RWPE1 (cell line): ENCODE measurements at places on chromosomes 4 and X.
A peak's percentile ranks its signal among the peaks of the same experiment; 100 is the strongest.

- DNase-seq, result no peak
Measured at GRCh38 chrX:47710252-47710651, 51.3 kb upstream of the UXT start.

- DNase-seq, result no peak
Measured at GRCh38 chrX:153686711-153687110, 1.0 kb upstream of the SLC6A8 start.

GRCh38 chr4:110610620-110610939 lies 12.3 kb downstream of the PITX2 start:
- DNase-seq, result no peak

DNA sequence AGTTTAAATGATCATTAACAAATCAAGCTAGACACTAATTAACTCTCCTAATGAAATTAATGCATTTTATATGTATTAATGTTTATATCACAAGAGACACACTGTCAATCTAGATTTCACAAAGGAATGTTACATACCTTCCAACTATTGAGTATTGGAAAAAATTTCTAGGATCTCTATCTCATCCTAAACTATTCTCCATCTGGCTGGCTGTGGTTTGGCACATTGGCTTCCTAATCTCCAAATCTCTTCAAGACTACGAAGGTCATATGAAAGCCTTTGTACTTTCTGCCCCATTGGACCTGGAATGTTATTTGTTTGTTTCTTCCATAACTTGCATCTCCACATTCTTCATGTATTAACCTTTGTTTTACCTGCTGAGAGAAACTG lies 1160.0 kb downstream of the ADGRL3 start:
- DNase-seq, result no peak

- DNase-seq, result no peak
Measured at GRCh38 chrX:47746446-47746845, 87.5 kb upstream of the UXT start.

DNA sequence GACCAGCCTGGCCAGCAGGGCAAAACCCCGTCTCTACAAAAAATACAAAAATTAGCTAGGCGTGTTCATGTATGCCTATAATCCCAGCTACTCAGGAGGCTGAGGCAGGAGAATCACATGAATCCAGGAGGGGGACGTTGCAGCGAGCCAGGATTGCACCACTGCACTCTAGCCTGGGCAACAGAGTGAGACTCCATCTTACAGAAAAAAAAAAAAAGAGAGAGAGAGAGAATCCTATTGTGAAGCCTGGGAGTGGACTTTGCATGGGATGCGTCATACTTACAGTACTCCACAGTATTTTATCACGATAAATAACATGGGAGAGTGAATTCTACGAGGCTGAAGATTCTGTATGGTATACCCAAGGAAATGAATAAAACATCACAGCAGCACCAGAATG lies 139.6 kb downstream of the AASDH start:
- DNase-seq, result no peak

- no peak for DNase-seq
Measured at GRCh38 chr4:46124773-46125413, 1.0 kb upstream of the GABRG1 start.

DNA sequence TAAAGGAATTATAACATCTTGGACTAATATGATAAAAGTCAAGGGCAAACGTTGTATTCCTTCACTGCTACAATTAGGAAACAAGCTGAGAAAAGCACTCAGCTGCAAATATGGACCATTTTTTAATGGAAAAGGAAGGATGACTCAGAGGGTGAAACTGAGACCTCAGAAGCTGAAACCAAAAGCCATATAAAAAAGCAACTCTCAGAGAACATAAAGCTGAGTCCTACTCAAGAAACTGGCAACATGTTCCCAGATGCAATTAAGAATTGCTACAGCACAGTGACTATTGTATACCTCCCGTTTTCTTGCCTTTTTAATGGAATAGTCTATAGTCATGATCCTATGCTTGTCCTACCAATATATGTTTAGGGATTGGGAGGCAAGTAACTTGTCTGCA lies 1106.4 kb upstream of the INTU start:
- DNase-seq, result no peak

DNA sequence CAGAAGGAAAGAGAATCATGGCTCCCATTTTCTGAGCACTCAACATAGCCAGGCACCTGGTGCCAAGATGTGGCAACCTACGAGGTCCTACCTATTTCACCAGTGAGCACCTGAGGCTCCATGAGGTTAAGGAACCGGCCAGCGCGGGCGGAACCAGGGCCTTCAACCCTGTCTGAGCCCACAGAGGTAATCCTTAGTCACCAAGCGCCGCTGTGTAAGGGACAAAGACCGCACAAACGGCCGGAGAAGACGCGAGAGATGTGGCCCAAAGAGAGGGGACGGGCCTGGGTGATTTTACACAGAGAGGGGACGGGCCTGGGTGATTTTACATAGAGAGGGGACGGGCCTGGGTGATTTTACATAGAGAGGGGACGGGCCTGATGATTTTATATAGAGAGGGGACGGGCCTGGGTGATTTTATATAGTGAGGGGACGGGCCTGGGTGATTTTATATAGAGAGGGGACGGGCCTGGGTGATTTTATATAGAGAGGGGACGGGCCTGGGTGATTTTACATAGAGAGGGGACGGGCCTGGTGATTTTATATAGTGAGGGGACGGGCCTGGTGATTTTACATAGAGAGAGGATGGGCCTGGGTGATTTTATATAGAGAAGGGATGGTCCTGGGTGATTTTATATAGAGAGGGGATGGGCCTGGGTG lies 114.2 kb downstream of the SMIM20 start:
- no peak for DNase-seq

DNA sequence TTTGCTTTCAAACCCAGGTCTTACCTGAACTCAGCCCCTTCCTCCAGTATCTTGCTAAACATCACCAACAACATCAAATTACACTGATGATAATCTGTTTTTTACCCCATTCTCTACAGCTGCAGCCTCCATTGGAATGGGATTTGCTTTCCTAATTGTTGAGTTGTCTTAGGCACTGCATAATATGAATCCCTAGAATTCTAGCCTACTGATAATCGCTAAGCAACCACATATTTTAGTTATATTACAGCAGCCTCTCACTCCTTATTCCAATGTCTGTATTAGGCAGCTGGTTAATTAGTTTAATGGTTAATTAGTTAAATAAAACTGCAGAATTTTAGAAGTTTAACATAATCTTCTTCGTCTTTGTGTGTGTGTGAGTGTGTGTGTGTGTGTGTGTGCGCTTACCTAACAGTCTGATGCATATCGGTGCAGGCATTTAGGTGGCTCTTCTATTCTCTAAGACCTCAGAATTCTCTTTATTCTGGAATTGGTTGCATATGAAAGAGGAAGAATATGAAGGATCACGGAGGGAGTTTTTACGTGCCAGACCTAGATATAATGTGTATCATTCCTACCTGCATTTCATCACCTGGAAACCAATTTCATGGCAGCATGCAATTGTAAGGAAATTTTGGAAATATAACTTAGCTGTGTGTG lies 5.3 kb upstream of the COMMD8 start:
- no peak for DNase-seq

GRCh38 chrX:48003758-48004457 lies at the start of gene ZNF182:
Gene ZNF182 (minus strand): TSS chrX:48003989. CDS start chrX:48002609, 1,380 bp downstream.
- DNase-seq, result peak; percentile 87

GRCh38 chr4:1685235-1686150 lies 1.4 kb upstream of the FAM53A start:
- DNase-seq, result no peak

GRCh38 chr4:126851391-126851790 lies 781.4 kb upstream of the INTU start:
- no peak for DNase-seq

DNA sequence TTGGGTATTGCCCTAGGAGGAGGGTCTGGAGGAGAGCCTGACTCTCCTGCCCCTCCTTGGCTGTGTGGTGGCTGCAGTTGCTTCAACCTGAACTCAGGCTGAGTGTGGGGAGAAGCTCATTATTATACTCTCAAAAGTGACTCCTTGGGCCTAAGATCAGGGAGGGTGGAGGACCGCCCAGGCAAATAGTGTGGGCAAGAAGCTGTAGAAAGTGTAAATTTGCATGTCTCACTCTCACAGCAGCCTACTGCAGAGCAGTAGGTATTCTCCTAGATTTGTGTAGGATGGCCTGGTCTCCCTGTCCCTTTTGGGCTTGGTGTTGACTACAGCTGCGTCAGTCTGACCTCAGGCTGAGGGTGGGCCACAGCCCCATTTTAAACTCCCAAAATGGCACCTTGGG lies 156.1 kb downstream of the ZNF330 start:
- DNase-seq, result no peak

DNA sequence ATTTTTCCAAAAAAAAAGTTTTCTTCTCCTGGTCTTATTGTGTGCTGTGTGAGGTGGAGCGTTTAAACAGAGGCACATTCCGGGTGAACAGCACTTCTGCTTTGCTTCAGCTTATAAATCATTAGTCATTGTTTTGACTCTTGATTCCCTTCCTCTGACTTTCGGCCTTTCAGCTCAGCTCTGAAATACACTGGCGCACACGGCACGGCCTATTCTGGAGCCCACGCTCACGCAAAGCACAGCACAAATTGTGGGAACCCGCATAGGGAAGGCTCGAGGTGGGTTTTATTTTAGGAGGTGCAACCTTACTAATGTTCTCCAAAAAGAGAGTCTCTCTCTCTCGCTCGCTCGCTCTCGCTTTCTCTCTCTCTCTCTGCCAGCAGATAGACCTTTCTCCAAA lies 4.0 kb downstream of the POU3F4 start:
- DNase-seq, result no peak

GRCh38 chr4:7347981-7348380 lies 86.7 kb downstream of the PSAPL1 start:
- DNase-seq, result peak; percentile 36

- peak; percentile 21 for DNase-seq
Measured at GRCh38 chr4:94877973-94878372, 120.2 kb downstream of the BMPR1B start.

GRCh38 chr4:43112139-43112538 lies 219.6 kb downstream of the GRXCR1 start:
- no peak for DNase-seq

DNA sequence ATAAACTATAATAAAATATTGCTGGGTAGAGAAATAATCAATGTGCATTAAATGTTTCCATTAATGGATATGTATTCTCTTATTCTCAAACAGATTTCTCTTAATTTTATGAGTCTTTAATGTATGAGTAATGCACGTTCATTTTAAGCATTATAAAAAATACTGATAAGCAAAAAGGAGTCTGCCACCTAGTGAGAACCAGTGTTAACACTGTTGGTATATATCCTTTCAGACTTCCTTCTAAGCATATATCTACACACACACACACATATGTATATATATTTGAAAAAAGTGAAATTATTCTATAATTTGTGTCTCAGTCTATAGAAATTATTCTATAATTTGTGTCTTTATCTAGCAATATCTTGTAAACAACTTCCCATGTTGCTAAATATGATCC lies 49.9 kb upstream of the MTMR1 start:
- DNase-seq, result peak; percentile 0

- DNase-seq, result no peak
Measured at GRCh38 chr4:55977811-55978210, 29.1 kb downstream of the CEP135 start.

DNA sequence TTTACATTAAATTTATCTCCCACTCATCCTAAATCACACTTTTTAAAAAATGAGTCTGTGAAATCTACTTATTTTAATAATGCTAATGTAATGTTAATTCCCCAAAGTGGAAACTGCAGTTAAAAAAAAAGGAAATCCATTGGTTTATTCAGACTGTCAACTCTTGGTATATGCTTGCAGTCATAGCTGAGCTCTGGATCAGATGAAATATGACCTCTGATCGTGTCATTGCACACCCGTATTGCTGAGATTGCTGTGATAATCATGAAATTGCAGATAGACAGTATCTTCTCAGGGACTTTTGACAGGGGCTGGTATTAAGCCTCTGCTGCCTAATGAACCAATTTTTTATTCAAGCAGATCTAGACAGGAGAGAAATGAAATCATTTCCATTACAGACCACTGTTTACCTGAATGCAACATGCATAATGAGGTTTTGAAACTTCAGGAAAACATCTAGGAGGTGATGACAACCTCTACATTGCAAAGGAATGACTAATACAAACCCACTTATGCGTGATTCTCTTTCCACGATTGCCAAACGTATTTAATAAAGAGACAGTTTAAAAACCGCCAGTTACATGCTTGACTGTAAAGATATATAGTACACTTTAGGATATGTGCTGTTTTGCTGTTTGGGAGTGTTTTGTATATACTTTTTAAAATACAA lies 138.3 kb upstream of the PUDP start:
- no peak for DNase-seq

- no peak for DNase-seq
Measured at GRCh38 chrX:155188786-155189185, 27.5 kb upstream of the VBP1 start.

DNA sequence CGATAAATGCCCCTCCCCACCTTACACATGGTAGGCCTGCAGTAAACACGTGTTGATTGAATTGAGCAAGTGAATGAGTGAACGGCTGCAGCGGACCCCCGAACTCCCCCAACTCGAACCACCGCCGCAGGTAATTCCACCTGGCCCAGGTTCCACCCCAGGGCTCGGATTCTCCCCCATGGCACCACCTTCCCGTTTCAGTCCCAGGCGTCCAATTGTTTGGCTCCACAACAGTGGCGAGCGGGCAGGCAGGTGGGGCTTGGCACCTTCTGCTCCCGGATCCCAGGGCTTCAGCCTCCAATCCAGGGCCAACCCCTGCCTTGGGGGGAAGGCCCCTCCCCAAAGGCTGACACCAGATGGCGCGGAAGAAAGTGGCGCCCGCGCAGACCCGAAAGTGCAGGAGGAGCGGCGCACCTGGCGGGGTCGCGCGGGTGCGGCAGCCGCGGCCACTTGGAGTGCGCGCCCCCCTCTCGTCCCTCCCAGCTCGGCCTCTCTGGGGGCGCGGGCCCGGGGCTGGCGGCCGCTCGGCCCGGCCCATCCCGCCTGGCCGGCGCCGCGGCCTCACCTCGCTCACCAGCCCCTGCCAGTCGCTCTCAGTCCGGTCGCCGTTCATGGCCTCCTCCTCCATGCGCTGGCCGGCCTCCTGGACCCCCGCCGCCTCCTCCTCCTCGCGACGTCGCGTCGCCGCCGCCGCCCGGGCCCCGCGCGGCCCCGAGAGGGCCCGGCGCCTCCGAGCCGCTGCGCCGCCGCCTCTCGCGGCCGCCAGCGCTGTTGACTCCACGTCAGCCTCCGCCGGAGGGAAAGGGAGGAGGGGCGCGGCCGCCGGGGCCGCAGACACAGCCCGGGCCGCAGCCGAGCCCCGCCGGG lies at the start of gene CCDC149:
TSS of gene CCDC149 (minus strand) at position 791 of the 867 bp plus-strand sequence. CDS start at position 613, 178 bp downstream.
- DNase-seq, result peak; percentile 60

DNA sequence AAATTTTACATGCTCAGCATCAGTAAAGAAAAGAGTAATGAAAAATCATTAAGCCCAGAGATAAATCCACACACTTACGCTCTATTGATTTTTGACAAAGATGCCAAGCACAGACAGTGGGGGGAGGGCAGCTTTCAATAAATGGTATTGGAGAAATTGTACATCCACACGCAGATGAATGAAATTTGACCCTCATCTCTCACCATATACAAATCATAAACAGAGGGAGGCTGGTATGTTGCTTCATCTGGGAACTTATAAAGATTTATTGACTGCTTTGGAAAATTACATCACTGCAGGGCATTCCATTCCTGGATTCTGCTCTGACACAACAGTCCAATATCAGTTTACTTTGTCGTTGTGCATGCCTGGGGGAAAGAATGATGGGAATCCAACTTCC lies 58.4 kb upstream of the XAGE1A start:
- no peak for DNase-seq

GRCh38 chr4:86543080-86543479 lies 51.0 kb upstream of the PTPN13 start:
- no peak for DNase-seq

GRCh38 chrX:107721318-107721717 lies 54.3 kb downstream of the TSC22D3 start:
- DNase-seq, result no peak
